ENCODE measurements at places on chromosomes 7 and 10.
A peak's percentile ranks its signal among the peaks of the same experiment; 100 is the strongest.

DNA sequence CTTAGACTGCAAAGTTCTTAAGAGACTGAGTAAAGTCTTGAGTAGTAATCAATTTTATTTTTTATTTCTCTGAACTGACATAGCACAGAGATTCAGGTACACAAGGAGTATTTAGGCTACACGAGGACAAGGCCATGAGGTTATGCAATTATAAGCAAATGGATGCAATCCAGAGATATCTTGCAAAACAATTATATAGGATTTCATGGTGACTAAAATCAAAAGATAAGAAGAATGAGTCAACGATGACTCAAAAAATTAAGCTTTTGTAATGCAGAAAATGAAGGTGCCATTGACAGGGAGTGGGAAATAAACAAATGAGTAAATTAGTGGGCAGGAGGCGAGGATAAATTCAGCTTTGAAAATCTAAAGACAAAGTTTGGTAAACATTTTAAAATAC is 66.7 kb upstream of the MYO3A start:
- DNase-seq: peak; percentile 4

DNA sequence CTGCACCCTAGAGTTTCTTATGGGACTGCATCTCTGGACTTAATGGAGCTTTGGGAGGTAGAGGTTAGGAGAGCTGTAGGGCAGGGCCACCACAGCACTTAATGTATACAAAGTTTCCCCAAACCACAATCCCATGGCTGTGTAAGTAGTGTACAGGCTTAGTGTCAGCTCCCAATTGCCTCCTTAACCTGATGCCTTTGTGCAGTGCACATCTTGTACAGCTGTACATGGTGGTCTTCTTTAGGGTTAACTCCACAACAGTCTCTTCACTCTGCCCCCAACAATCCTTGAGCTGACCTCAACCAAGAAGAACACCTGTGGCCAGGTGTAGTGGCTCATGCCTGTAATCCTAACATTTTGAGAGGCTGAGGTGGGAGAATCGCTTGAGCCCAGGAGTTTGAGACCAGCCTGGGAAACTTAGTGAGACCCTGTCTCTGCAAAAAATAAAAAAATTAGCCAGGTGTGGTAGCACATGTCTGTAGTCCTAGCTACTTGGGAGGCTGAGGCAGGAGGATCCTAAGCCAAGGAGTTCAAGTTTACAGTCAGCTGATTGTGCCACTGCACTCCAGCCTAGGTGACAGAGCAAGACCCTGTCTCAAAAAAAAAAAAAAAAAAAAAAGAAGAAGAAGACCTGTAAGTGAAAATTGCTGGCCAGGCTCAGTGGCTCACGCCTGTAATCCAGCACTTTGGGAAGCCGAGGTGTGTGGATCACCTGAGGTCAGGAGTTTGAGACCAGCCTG is 6.8 kb downstream of the PLAU start:
- DNase-seq: no peak

GRCh38 chr7:26202019-26202990 is 760 bp downstream of the CBX3 start:
- peak; percentile 40 for DNase-seq

- DNase-seq: no peak
Observed at GRCh38 chr10:101831169-101831811, 12.3 kb downstream of the KCNIP2 start.

- peak; percentile 77 for DNase-seq
Observed at GRCh38 chr7:74202841-74203556, 6.8 kb upstream of the LAT2 start.

Data from inflammatory macrophage treated with lipopolysaccharide for 4 hours (primary cell).